ENCODE measurements at places on chromosomes 6 and 20.

GRCh38 chr6:69796073-69796641 lies 653 bp downstream of the LMBRD1 start:
- peak; percentile 3 for DNase-seq

DNA sequence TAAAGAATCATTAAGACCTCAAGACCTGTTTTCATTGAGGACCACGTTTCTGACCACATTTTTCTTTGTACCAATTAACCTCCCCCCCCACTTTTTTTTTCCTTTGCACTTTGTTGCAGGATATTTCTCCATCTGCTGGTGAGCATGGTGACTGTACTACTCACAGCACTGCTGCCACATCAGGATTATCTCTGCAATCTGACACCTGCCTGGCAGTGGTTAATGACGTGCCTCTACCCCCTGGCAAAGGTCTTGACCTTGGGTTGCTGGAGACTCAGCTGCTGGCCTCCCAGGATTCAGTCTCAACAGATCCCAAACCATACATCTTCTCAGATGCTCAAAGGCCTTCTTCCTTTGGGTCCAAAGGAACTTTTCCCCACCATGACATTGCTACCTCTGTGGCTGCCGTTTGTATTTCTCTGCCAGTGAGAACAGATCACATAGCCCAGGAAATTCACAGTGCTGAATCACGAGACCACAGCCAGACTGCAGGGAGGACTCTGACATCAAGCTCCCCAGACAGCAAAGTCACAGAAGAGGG lies 46.6 kb upstream of the EDN3 start:
- no peak for DNase-seq

- DNase-seq: no peak
These were observed 10.8 kb upstream of the ADA start for GRCh38 chr20:44662261-44662660.

GRCh38 chr6:90895299-90896074 lies 308.6 kb upstream of the MAP3K7 start:
- no peak for DNase-seq

DNA sequence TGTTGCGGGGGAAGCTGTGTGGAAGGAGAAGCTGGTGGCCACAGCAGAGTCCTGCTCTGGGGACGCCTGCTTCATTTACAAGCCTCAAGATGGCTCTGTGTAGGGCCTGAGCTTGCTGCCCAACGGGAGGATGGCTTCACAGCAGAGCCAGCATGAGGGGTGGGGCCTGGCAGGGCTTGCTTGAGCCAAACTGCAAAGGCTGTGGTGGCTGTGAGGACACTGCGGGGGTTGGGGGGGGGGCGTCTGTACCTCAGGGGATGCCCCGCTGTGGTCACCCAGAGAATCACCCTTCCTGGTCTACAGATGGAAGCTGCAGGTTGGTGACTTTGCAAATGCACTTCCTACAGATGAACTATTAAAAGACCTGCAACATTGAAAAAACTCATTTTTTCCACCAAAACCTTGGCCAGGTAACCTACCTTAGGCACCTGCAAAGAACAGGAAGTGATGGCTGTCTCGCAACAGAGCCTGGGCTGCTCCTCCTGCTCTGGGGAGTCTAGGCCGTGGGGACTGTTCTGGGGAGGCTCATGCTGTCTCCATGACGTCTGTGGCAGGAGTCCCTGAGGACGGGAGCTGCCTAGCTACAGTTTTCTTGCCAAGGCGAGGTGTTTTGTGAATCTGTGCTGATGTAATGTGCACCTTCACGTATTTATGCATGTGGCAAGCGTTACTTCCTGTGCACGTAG lies 7.3 kb downstream of the NPBWR2 start:
- DNase-seq: no peak

GRCh38 chr6:48078120-48078519 lies 32.9 kb downstream of the PTCHD4 start:
- DNase-seq: no peak

DNA sequence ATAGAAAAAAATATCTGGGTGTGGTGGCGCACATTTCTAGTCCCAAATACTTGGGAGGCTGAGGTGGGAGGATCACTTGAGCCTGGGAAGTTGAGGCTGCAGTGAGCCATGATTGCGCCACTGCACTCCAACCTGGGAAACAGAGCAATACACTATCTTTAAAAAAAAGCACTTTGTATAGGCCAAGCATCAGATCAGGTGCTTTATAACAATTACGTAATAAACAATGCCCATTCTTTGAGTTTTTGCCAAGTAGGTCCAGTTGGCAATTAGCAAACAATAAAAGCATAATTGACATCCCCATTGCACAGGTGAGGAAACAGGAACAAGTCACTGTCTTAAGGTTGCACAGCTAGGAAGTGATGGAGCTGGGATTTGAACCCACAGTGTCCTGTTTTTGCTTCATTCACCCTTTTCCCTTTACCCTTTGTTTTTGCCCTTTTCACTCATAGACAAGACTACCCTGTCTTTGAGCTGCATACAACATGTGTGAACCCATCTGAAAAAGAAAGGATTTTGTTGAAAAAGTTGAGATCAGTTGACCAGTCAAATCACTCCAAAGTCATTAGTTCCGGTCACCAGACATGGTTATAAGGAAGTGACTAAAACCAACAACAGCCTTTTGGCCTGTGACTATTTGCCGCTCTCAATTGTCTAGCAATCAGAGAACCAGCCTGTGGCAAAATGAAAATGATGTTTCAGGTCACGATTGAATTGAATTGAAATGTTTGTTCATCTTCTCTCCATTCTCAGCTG lies 303.6 kb downstream of the TFAP2C start:
- DNase-seq: no peak
